ENCODE measurements at places on chromosomes 3 and 15.

DNA sequence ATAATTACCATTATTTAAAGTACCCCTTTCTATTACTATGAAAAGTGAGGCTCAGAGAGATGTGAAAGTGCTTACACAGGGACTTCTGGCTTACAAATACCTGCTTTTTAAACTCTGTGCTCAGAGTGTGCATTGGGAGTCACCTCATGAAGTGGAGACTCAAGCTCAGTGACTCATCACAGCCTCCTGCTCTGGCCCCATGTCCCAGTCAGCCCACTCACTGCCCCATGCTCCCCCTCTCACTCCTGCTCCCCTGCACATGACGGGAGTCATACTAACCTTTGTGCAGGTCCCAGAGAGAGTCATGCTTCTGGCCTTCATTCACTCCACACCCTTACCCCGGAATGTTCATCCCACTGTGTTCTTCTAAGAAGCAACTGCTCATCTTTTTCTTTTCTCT, 20.2 kb downstream of the CCR1 start:
- DNase-seq, result no peak

DNA sequence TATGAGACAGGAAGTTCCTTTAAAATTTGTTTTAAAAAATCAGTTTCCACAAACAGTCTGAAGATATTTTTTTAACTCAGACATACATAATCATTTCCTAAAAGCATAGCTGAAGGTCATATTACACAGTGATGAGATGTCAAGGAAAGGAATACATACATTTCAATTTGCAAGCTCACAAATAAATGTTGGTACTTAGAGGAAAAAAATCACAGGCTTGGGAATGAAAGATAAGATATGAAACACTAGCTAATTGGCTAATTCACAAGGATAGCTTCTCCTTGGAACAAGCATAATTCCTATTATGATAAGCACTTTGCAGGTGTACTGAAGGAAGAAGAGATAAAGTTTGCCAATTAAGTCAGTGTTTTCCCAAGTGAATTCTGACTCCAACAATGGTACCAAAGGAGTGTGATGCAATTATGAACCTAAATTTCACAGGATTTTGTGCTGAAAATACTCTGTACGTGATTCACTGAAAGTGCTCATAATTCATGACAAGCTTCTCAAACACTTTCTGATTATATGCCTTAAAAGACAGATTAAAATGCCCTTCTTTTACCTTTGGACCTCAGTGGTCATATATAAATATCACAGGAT, 112.4 kb downstream of the FRMD5 start:
- DNase-seq, result no peak

DNA sequence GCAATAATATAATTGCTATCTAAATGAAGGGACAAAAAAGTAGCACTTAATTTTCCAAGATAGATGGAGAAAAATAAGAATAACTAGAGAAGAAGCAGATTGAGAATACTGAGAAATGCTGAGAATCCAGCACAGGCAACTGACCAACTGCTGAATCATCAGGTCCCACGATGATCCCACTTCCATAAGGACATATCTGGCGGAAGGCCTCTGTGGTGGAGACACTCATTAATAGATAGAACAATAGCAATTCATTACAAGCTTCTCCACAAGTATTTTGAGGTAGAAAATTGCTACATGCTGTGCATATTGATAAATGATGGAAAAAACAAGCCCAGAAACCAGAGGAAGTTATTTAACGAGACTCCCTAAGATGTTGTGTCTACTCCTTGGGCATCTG, 105.9 kb downstream of the DUT start:
- no peak for DNase-seq

DNA sequence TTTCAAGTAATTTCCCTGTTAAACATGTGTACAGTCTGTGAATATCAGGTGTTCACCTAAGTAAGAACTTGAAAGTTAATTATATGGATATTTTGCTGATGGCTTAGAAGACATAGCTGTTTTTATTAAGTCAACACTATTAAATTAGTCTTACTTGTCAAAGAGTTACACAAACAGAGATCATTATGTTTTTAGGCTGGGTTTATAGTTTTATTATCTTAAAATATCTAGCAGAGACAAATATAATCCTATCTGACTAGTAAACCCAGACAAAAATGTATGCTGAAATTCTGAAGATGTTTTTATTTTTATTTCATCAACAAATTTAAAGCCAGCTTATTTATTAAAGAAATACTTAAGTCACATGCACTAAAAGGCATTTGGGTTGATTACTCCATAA, 51.2 kb upstream of the CCK start:
- DNase-seq, result no peak

DNA sequence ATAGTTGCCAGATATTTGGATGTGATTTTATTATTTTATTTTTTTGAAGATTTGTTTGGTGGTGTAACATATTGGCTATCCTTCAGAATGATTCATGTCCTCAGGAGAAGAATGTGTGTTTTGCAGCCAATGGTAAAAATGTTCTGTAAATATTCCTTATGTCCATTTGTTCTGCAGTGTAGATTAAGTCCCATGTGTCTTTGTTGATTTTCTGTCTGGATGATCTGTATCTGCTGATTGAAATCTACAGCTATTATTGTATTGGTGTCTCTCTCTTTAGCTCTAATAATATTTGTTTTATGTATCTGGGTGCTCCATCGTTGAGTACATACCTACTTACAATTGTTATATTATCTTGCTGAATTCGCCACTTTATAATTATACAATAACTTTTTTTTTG, 1641.7 kb downstream of the OTOL1 start:
- no peak for DNase-seq

All from renal pelvis (tissue), 12 donors.